ENCODE measurements at places on chromosomes 11 and 22.

DNA sequence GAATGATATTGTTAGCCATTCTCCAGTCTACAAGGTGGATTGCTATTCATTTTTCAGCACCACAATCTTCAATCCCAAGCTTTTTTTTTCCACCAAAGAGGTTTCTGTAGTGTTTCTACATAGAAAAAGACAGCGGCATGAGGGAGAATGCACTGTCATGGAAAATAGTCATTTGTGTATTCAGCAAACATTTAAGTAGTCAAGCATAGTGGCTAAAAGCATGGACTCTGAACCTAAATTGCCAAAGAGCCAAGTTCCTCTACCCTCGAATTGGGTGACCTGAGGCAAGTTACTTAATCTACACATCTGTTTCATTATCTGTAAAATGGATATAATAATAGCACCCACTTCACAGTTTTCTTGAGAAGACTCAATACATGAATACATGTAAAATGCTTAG lies 14.2 kb downstream of the GAS2 start:
- no peak for DNase-seq

GRCh38 chr11:36590513-36590912 lies 3.8 kb upstream of the IFTAP start:
- DNase-seq = no peak

- no peak for DNase-seq
Measured at GRCh38 chr22:22425356-22425755, 83.2 kb downstream of the ZNF280B start.

DNA sequence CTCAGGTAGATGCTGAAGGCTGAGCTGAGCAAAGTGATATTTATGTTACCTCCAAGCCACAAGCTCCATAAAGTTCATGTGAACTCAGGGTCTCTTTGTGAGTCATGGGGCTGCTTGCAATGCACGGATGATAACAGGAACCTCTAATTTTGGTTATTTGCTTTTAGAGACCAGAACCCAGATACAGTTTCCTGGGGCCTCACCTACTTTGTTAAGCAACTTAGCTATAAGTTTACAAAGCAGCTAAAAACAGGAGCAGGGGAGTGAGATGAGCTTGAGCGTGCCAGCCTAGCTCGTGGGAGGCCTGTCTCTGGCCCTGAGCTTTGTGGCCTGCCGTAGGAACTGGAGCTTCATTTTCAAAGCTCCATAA lies 29.2 kb downstream of the SREBF2 start:
- DNase-seq = no peak

GRCh38 chr11:10019906-10020682 lies 273.9 kb downstream of the SBF2 start:
- DNase-seq = no peak

GRCh38 chr11:69963533-69964246 lies 114.4 kb upstream of the ANO1 start:
- DNase-seq = no peak

- no peak for DNase-seq
Measured at GRCh38 chr11:70247042-70247709, 23.3 kb upstream of the PPFIA1 start.

GRCh38 chr22:26122920-26123468 lies 46.3 kb upstream of the SEZ6L start:
- DNase-seq = no peak

- DNase-seq = no peak
Measured at GRCh38 chr11:1522081-1522424, 35.5 kb upstream of the MOB2 start.

- DNase-seq = no peak
Measured at GRCh38 chr11:125156346-125157117, 8.0 kb upstream of the PKNOX2 start.

DNA sequence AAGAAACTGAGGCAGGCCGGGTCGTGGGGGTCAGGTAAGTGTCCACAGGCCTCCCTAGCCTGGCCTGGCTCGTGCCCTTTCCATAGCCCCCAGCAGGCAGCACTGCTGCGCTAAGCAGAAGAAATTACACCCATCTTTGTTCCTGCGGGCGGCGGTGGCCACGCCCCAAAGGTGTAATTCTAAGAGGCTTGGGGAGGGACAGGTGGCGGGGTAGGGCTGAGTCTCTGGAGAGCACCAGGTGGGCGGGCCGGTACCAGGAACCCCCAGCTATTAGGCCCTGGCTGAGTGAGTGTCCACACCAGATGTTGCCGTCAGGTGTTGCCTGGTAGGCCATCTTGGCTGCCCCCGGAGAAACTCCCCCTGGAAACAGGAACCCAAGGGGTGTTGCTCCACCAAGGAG lies 12.3 kb upstream of the ARAP1 start:
- DNase-seq = no peak

- DNase-seq = no peak
Measured at GRCh38 chr11:106176817-106177216, 99.4 kb downstream of the AASDHPPT start.

DNA sequence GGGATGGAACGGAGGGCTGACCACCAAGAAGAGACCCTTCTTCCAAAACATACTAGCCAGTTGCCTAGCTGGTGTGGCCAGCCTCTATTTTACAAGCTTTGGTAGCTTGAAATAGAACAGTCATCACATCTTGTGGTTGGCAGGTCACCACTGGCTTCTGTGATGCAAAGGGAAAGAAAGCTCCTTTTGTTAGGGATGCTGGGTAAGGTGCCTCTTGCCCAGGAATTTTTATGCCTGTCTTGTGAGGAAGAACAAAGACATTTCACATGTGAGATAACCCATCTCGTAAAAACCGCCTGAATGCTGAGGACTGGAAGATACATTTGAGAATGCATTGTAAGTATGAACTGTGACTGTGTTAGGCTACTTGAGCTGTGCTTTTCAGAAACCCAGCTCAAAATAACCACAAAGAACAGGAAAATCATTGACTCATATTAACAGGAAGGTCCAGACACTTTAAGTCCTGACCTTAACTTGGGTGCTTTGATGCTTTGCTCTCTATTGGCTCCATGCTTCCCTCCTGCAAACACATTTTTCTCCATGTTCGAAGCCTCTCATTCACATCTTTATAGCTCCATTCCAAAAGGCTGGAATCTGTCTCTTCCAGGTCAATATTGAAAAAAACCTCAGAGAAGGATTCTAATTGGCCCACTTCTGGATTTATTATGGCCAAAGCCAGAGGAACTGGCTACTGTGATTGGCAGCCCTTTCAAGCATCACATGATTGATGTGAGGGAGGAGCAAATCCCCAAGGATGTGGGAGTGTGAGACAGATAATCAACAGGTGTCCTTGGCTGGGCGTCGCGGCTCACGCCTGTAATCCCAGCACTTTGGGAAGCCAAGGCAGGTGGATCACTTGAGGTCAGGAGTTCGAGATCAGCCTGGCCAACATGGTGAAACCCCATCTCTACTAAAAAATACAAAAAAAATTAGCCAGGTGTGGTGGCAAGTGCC lies 53.9 kb downstream of the MICAL2 start:
- DNase-seq = peak; percentile 87

- DNase-seq = no peak
Measured at GRCh38 chr11:76783896-76784813, 999 bp downstream of the TSKU start.

DNA sequence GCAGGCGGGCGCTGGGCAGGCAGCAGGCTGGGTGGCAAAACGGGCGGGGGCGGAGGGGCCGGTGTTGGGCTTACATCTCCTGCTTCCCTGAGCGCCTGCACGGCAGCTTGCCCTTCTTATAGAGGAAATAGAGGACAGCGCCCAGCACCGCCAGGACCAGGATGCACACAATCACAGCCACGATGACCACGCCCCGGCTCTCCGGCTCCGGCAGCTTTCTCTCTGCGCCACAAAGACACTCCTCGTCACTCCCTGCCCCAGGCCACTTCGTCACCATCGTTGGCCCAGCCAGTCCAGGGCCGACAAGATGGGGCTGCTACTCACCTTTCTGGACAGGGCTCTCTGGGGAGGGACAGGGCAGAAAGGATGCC lies 6.3 kb downstream of the MCAM start:
- DNase-seq = no peak

DNA sequence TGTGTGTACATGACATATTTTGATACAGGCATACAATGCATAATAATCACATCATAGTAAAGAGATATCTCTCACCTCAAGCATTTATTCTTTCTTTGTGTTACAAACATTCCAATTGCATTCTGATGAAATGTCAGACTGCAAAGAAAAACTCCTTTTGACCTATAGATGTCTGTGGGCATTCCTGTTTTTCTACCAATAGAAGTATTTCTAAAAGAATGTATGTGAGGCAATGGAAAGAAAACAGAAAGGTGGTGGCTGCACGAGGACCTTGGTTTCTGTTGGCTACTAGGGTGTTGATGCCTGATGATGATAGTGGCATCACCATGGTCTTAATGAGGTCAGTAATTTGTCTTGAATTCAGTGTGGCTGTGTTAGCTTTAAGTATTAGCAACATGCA lies 137.0 kb upstream of the ANO3 start:
- no peak for DNase-seq

GRCh38 chr11:86637988-86638387 lies 34.4 kb downstream of the ME3 start:
- DNase-seq = no peak

- no peak for DNase-seq
Measured at GRCh38 chr11:16805938-16806337, 67.5 kb downstream of the C11orf58 start.

- no peak for DNase-seq
Measured at GRCh38 chr11:128580612-128581011, 6.7 kb downstream of the ETS1 start.

- no peak for DNase-seq
Measured at GRCh38 chr11:60195923-60196368, 13.1 kb upstream of the MS4A6A start.

GRCh38 chr22:27876684-27877083 lies 42.4 kb downstream of the PITPNB start:
- DNase-seq = no peak

GRCh38 chr11:119108857-119109221 lies 1.7 kb downstream of the C2CD2L start:
- no peak for DNase-seq

DNA sequence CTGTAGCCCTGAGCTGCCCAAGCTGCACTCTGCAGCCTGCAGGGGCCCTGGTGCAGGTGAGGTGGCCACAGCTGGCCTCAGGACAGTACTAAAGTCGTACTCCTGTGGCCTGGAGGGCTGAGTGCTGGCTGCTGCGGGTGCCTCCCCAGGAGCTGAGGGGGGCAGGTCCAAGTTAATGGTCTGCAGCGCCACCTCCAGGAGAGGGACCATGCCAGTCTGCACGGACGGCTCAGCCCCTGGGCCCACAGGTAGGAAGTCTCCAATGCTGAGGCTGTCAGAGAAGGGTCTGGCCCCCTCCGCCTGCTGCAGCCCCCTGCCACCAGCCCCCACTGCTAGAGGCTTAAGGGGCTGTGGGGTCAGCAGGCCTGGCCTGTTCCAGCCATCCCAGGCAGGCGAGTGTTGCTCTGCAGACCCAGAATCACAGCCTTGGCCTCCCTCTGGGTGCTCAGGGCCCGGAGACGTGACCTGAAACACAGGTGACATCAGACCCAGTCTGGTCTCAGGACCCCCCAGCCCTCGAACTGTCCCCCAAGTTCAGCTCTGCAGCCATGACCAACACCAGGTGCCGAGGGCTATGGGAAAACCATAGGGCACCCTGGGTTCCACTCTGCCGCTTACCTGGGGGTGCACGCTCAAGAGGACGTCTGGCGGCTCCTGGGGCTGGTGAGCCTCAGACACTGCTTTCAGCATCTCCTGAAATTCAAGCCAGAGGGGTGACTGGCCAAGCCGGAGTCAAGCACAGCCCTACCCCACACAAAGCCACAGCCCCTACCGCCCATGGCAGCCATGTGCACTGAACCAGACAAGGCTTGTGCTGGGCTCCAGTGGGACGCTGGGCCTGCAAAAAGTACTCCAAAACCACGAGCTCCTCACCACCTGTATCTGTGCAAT lies 20.8 kb downstream of the SELENOO start:
- no peak for DNase-seq

- no peak for DNase-seq
Measured at GRCh38 chr11:2258501-2259465, 11.6 kb downstream of the ASCL2 start.

DNA sequence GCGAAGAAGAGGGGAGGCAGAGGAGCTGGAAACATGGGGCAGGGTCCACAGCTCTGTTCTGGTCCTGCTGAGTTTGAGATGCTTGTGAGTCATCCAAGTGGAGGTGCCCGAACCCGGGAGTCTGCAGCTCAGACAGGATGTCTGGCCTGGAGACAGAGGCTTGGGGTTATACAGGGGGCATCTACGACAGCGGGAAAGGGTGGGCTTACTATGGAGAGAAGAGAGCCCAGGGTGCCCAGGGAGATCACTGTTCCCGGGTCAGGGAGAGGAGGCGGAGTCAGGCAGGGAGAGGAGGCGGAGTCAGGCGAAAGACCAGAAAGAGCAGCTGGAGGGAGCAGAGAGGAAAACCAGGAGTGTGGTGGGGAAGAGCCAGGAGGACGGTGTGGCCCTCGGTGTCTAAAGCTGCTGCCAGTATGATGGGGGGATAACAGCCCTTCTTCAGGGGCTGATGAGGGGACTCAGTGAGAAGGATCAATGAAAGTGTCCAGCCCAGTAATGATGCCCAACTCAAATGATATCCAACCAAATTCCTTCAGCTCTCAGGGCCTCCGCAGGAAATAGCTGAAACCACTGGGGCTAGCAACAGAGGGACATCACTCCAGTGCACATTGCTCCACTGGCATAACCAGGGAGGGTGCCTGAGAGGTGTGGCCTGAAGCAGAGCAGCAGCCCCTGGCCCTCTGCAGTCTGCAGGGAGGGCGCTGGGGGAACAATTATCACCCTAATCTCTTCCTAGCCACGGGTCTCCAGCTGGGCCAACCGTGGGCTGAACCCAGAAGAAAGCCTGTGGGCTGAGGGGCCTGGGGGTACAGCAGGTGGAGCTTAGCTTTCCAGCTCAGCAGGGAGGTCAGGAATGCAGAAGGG lies 2.6 kb upstream of the LTBP3 start:
- DNase-seq = no peak

DNA sequence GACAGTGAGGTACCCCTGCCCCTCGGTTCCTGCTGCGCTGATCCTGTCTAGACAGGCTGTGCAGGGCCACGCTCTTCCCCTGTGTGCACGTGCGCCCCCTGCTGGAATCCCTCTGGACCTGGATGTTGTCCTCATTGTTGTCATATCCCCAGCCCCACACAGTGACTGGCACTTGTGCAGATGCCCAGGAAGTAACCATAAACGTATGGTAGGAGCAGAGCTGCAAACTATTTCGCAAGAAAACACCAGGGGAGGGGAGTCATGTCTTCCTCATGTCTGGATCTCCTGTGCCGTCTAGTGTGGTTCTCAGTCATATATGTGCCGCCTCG lies 114.7 kb downstream of the CRYBB2 start:
- no peak for DNase-seq

- DNase-seq = no peak
Measured at GRCh38 chr11:63805844-63806415, 7.3 kb upstream of the SPINDOC start.

- no peak for DNase-seq
Measured at GRCh38 chr11:102345904-102346303, 1.1 kb upstream of the BIRC2 start.
